ENCODE measurements at places on chromosomes 13 and 19. TPM values are rescaled to one million over a fixed set of nuclear protein-coding genes. Genes with fewer than 3 reads are reported as not detected.

The DOCK6 gene
- total RNA-seq, result 49.3 TPM

The PNMA8A gene
- 5.1 TPM for total RNA-seq

The KIR2DL1 gene
- total RNA-seq, result not detected

The LRG1 gene
- total RNA-seq, result 0.41 TPM

The ZNF724 gene
- total RNA-seq, result 0.27 TPM

The ZNF555 gene
- 5.4 TPM for total RNA-seq

The KLF1 gene
- not detected for total RNA-seq

The SLC46A3 gene
- total RNA-seq, result 16.4 TPM

The GAPDHS gene
- not detected for total RNA-seq

The LENG9 gene
- 14.4 TPM for total RNA-seq

GRCh38 chr13:37690361-37690760 is 91.8 kb upstream of the POSTN start:
- no peak for DNase-seq

GRCh38 chr13:97849305-97849704 is 104.2 kb upstream of the IPO5 start:
- no peak for DNase-seq

DNA sequence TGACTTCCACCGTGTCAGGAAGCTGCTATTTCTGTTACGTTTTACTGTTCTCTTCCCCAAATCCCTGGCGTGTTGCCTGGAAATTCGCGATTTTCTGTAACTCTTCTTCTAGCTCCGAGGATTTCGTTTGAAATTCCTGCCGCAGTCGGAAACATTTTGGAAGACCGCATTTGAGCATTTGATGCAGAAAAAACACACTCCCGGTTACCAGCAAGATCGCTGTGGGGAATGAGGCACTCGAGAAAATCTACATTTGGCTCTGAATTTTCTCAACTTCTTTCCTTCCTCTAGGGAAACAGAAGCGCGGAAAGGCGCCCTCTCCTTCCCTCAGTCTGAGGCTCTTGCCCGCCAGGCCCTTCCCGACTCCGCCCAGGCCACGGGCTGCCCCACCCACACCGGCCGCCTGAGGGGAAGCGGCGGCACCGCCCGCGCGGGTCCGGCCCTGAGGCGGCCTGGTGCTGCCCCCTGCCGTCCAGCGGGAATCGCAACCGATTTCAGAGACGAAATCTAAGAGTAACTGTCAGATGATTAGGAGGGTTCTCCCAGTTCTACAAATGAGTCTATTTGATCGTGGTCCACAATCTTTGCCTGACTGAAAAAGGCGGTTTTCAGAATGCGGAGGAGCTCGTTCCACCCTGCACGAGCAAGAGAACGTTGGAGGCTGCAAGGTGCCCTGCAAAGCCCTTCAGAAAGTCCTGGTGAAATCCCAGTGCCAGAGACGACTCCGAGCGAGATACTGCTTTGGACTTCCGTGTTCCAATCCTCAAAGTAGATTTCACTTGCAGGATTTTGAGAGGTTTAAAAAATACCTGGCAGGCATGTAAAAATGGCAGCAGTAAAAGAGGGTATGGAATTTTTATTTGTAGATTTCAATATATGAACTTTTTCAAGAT is 18.4 kb upstream of the TUBGCP3 start:
- peak; percentile 68 for DNase-seq

- DNase-seq, result no peak
Observed at GRCh38 chr13:32285633-32285965, 29.6 kb downstream of the ZAR1L start.

DNA sequence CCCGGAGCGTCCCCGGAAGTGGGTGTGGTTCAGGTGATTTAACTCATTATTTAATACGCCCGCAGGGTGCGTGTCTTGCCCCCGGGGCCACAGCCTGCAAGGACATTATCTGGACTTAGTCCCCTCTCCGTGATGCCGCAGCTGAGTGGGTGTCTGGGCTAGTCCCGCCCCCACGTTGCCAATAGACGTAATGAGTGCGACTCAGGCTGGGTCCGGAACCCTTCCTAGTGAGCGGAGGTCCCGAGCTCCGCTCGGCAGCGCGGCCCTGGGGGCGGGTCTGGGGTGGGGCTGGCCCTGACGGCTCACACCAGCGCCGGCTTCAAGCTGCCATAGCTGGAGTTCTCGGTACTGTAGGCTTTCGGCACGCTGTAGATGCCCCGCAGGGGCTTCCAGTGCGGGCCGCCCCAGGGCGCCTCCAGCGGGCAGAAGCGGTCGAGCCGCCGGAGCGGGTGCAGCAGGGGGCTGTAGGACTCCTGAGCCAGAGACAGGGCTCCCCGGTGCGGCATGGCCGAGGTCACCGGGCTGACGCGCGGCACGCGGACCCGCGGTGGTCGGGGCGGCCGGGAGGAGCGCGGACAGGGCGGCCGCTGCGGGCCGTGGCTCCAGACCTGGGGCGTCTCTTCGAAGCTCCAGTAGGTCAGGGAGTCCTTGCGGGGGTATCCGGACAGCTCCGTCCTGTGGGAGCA is 918 bp upstream of the LHB start:
- DNase-seq, result no peak

DNA sequence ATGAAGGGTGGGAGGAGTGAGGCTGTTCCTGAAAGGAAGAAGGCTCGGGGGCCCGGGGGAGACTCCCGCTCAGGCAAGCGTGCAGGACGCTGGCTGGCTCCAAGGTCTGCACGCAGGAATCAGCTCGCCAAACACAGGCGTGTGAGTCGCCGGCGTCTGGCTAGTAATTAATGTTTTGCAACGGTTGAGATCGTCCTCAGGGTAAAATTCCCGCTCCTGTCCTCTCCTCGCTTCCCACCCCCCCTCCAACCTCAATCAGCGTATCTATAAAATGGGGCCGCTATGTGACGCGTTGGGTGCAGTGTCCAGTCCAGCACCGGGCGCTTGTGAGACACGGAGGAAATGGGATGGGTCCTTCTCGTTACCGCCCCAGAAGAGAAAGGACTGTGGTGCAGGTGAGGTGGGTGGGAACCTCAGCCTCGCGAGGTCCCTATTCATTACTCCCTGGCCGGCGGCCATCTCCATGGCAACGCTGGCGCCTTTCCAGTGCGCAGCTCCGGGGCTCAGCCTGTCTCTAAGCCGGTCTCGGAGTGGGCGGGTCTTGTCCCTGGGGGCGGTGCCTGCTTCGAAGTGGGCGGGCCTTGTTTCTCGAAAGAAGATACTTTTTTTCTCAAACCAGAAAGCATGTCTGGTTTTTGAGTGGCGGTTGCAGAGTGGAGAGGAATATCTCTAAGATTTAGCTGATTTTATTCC is 6.5 kb upstream of the ZNF579 start:
- peak; percentile 68 for DNase-seq

GRCh38 chr19:1683869-1684572 is 31.6 kb upstream of the TCF3 start:
- DNase-seq, result no peak

DNA sequence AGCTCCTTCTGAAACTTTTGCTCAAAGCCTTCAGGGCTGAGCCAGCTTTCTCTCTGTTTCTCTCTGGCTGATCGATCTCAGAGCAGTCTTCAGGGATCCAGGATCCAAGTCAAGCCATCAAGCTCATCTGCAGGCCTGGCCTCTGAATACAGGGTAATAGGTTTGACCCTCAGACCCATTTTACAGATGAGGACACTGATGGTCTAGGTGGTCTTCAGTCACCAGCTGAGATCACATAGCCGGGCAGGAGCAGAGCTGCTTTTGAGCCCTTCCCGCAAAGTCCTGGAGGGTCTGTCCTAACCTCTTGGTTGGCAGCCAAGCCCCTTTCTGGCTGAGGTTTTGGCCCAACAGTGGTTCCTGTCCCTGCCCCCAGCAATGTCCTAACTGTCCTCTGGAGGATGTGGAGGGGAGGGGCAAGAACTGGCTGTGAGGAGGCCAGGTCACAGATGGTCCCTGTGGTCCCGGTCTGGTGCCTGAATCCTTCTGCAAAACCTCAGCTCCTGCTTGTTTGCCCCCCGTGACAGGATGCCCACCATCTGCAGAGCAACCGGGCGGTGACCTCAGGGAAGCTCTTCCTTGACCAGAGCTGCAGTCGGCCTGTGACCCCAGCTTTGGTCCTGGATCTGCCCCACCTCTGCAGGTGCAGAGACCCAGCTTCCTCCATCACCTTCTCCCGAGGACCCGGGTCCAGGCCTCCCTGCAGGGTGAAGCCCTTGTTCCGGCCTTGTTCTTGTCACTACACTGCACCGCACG is 5.8 kb upstream of the PEAK3 start:
- no peak for DNase-seq

DNA sequence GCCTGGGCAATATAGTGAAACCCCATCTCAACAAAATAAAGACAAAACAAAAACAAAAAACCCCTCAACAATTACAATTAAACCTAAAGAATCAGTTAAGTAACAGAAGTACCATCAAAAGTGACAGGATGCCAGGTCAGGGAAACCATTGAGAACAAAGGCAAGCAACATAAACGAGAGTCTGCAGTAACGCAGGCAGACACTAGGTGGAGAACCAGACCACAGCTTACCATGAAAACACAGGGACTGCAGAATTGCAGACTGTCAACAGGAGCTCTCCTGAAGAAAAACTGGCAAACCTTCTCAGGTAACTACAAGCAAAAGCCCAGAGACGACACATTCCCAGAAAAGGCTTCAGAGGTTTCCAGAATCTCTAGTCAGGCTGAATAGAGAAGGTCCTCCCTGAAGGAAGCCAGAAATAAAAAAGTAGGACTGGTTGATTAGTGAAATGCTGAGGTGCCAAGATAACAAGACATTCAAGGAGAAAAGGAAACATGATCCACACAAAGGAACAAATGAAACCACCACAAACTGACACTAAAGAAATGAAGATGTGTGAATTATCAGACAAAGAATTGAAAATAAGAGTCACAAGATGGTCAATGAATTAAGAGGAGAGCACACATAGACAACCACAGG is 2.2 kb upstream of the ZNF665 start:
- DNase-seq, result peak; percentile 28

GRCh38 chr13:50224534-50224933 is 209.3 kb downstream of the KCNRG start:
- DNase-seq, result no peak

DNA sequence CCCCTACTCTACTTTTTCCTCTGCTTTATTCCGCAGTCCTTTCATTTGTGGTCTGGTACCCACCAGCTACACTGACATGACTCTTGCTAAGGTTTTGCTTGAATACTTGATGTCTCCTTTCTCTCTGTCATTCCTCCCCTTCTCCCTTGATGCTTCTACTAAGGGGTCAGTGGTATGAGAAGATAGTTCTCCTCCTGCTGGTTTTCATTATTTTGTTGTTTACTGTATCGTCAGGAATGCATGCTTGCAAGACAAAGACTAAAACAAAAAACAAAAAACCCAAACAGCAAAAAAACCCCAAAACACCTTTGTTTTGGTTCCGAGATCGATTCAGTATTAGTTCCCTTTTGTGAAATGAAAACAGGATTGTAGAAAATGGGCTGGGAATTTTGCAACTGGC is 59.5 kb downstream of the PCCA start:
- DNase-seq, result no peak

GRCh38 chr19:351976-352625 is 7.5 kb upstream of the MIER2 start:
- no peak for DNase-seq

GRCh38 chr19:48355365-48355954 is 8.3 kb downstream of the TMEM143 start:
- no peak for DNase-seq

- DNase-seq, result no peak
Observed at GRCh38 chr13:106850973-106851650, 283.2 kb upstream of the ARGLU1 start.

DNA sequence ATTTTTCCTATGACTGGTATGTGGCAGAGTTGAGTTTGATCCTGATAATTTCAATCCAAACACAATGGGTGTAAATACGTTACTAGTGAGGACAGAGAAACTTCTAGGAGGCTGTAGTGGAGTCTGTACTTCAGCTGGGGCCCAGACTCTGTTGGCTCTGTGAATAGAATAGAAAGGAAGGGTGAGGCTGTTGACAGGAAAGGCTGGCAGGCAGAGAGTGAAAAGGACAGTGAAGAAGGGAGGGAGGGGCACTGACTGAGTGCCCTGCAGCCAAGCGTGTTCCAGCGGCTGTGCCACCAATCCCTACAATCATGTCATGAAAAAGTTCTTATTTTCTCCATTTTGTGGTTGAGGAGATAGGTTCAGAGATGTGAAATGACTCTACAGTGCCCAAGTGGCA is 80.5 kb downstream of the MBNL2 start:
- DNase-seq, result no peak

DNA sequence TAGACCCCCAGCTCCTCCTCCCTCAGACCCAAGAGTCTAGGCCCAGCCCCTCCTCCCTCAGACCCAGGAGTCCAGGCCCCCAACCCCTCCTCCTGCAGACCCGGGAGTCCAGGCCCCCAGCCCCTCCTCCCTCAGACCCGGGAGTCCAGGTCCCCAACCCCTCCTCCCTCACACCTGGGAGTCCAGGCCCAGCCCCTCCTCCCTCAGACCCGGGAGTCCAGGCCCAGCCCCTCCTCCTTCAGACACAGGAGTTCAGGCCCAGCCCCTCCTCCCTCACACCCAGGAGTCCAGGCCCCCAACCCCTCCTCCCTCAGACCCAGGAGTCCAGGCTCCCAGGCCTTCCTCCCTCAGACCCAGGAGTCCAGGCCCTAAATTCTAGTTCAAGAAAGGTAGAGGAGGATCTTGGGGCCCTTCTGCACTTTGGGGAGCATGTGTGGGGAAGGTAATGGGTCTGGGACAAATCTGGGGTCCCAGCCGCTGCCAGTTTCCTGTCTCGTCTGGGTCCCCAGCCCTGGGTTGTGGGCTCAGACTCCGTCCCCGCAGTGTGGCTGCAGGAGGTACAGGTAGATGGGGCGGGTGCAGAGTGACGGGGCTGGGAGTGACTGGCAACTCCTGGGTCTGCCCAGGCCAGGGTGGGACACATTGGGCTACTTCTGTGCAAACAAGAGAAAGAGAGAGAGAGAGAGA is 3.2 kb upstream of the TMEM190 start:
- DNase-seq, result no peak

DNA sequence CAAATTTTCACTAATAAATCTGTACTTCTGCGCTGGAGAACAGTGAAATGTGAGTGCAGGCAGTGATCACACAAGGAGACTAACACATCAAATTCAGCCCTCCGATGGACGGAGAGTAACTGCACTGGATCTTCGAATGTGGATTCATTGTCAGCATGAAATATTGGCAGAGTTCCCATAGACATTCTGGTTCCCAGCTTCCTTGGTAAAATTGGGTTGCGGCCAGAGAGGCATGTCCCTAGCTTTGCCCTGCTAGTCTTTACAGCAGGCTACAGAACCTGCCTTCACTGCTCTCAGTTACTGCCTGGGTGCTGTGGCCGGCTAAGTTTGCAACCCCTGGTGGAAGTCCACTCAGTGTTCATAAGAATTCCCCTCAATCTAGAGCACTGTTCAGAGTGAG is 32.3 kb upstream of the UQCRFS1 start:
- DNase-seq, result no peak

DNA sequence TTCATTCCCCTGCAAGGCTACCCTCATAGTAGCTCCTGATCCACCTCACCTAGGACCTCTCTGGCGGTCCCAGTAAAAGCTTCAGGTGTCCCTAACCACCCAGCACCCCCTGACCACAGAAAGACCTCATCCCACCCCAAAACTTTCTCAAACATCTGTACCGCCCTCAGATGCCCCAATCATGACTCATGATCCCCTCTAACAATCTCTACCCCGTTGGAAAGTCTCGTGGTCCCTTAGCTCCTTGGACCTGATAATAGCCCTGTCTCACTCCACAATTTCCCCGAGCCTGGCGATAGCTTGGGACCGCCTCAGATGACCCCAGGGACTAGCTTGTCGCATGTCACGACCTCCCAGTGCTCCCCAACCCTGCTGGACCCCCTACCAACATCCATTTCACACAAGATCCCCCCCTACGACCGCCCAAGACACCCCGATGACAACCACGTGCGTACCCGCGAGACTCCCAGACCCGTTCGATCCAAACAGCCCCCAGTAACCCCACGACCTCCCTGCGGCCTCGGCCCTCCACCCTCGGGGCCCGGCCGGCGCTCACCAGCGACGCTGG is 450 bp downstream of the NDUFA11 start:
- no peak for DNase-seq

All from thoracic aorta (tissue), 2 donors.